ENCODE measurements at places on chromosomes 2 and 18.

GRCh38 chr2:177129610-177130009 is 83.0 kb upstream of the HNRNPA3 start:
- no peaks in the 10 kb centered on the region for H3K27me3 ChIP-seq
- H3K4me1 ChIP-seq: peaks cover 9% of the 10 kb centered on the region
- no peak for DNase-seq
- no peak overlapping the region for H3K27ac ChIP-seq
- H3K36me3 ChIP-seq: no peaks in the 10 kb centered on the region

DNA sequence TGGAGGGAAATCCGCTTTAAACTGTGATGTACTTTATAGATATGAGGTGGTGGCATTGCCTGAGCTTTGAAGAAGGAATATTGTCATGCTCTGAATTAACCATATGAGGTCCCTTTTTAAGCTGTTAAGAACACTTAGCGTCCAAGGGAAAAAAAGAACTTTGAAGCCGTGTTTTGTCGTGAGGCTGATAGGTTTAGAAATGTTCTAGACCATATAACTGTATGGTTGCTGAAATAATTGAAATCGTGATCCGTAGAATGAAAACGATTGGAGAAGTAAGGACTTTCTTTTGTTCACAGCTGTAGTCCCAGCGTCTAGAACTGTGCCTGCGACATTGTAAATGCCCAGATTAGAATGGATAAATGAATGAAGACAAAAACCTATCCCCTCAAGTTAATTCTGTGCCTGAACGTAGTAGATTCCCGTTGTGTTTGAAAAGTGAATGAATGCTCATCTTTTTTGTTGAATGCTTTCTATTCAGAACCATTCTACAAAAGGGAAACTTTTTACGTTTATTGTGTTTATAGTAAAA is 1.5 kb downstream of the SMCHD1 start:
- H3K4me3 ChIP-seq: peak overlapping the region; percentile 89
- H3K27me3 ChIP-seq: no peaks in the 10 kb centered on the region
- H3K36me3 ChIP-seq: no peaks in the 10 kb centered on the region
- H3K4me1 ChIP-seq: peaks cover 32% of the 10 kb centered on the region

- no peak overlapping the region for H3K27ac ChIP-seq
- H3K4me1 ChIP-seq: no peaks in the 10 kb centered on the region
- no peaks in the 10 kb centered on the region for H3K36me3 ChIP-seq
- no peaks in the 10 kb centered on the region for H3K27me3 ChIP-seq
These were observed 403.3 kb downstream of the SUCLG1 start for GRCh38 chr2:84055816-84056215.

- H3K4me3 ChIP-seq: no peak overlapping the region
- H3K27ac ChIP-seq: no peak overlapping the region
- no peaks in the 10 kb centered on the region for H3K36me3 ChIP-seq
These were observed 292.0 kb downstream of the PTPRM start for GRCh38 chr18:7859122-7859521.

- no peak for DNase-seq
- H3K36me3 ChIP-seq: no peaks in the 10 kb centered on the region
- peaks cover 35% of the 10 kb centered on the region for H3K27me3 ChIP-seq
- no peak overlapping the region for H3K27ac ChIP-seq
- H3K4me3 ChIP-seq: no peak overlapping the region
These were observed 41.8 kb upstream of the FOSL2 start for GRCh38 chr2:28350791-28351285.

DNA sequence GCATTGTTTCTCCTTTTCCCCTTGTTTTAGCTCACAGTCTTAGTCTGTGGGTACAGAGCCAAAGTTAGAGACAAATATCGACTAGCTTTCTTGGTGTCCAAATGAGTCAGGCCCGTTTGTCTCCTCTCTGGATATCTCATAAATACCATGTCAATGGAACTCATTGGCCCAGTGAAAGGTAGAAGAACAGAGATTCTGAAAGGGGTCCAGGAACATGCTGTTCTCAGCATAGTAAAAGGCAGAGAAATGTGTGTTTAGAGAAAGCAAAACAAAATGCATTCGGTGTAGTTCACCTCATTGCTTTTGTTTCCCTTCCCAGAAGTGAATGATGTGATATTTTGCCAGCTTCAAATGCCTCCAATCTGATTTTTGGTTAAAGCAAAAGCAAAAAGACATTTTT is 238.6 kb upstream of the SLC8A1 start:
- H3K27ac ChIP-seq: no peak overlapping the region
- H3K27me3 ChIP-seq: no peaks in the 10 kb centered on the region
- no peaks in the 10 kb centered on the region for H3K4me1 ChIP-seq
- no peaks in the 10 kb centered on the region for H3K36me3 ChIP-seq
- no peak overlapping the region for H3K4me3 ChIP-seq

DNA sequence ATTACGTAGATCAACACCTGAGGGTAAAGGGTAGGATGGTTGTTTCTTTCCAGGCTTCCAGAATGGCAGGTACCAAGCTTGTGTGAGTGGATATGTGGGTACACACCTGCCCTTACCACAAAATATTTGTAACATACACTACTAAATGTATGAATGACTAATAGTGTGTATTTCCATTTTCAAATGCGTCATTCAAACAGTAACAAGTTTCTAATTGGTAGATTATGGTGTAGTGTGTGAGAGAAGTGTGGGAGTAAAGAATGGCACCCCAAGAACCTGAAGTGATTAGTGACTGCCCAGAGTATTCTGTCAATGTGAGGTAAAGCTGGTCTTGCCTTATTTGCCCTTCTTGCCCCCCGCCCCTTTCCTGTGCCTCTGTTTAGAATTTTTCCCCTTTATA is 21.1 kb downstream of the AGPS start:
- peaks cover 61% of the 10 kb centered on the region for H3K4me1 ChIP-seq
- no peaks in the 10 kb centered on the region for H3K27me3 ChIP-seq
- no peaks in the 10 kb centered on the region for H3K36me3 ChIP-seq

DNA sequence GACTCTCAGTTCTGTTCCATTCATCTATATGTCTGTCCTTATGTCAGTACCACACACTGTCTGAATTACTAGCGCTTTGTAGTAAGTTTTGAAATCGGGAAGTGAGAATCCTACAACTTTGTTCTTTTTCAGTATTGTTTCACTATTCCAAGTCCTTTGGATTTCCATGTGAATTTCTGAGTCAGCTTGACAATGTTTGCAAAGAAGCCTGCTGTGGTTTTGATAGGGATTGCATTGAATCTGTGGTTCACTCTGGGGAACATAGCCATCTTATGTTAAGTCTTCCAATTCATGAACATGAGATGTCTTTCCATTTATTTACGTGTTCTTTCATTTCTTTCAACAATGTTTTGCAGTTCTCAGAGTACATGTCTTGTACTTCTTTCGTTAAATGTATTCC is 15.0 kb downstream of the SLC3A1 start:
- H3K36me3 ChIP-seq: no peaks in the 10 kb centered on the region
- peaks cover 57% of the 10 kb centered on the region for H3K4me1 ChIP-seq
- H3K27me3 ChIP-seq: peaks cover 1% of the 10 kb centered on the region
- no peak overlapping the region for H3K4me3 ChIP-seq
- no peak for DNase-seq

GRCh38 chr2:72937356-72937669 is 20.0 kb downstream of the EMX1 start:
- H3K4me3 ChIP-seq: no peak overlapping the region
- H3K36me3 ChIP-seq: no peaks in the 10 kb centered on the region
- no peaks in the 10 kb centered on the region for H3K27me3 ChIP-seq
- H3K27ac ChIP-seq: no peak overlapping the region

DNA sequence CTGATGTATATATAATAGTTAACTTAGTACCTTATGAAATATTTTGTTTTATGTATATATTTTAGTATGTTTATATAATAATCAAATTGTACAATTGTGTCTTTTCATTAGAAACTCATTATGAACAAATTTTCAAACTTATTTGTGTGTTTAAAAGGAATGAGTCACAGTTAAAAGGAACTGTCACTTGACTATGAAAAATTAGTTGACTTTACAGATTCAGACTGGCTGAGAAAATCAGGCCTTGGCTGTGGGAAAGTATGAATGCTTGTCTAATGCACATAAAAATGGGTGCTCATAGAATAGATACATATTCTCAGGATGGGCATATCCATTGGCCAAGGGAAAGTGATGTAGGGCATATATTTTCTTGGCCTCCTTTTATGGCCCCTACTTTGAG is 576.8 kb downstream of the SATB2 start:
- H3K27me3 ChIP-seq: no peaks in the 10 kb centered on the region
- H3K27ac ChIP-seq: no peak overlapping the region
- no peaks in the 10 kb centered on the region for H3K4me1 ChIP-seq
- H3K4me3 ChIP-seq: no peak overlapping the region
- no peak for DNase-seq

- peaks cover 26% of the 10 kb centered on the region for H3K4me1 ChIP-seq
- DNase-seq: peak; percentile 91
- H3K27ac ChIP-seq: no peak overlapping the region
- H3K36me3 ChIP-seq: peaks cover 39% of the 10 kb centered on the region
These were observed 16.8 kb upstream of the HES6 start for GRCh38 chr2:238256594-238257104.

- no peak overlapping the region for H3K4me3 ChIP-seq
- no peaks in the 10 kb centered on the region for H3K27me3 ChIP-seq
- H3K36me3 ChIP-seq: peaks cover 38% of the 10 kb centered on the region
These were observed 33.0 kb downstream of the PUM2 start for GRCh38 chr2:20317690-20318089.

GRCh38 chr2:169230204-169230603 is 132.1 kb downstream of the LRP2 start:
- DNase-seq: no peak
- no peak overlapping the region for H3K4me3 ChIP-seq
- no peaks in the 10 kb centered on the region for H3K27me3 ChIP-seq
- H3K4me1 ChIP-seq: no peaks in the 10 kb centered on the region
- no peaks in the 10 kb centered on the region for H3K36me3 ChIP-seq

- peaks cover 33% of the 10 kb centered on the region for H3K4me1 ChIP-seq
- H3K4me3 ChIP-seq: no peak overlapping the region
- H3K27me3 ChIP-seq: no peaks in the 10 kb centered on the region
- no peak for DNase-seq
- H3K27ac ChIP-seq: no peak overlapping the region
These were observed 301.6 kb upstream of the STON1 start for GRCh38 chr2:48228345-48228684.

DNA sequence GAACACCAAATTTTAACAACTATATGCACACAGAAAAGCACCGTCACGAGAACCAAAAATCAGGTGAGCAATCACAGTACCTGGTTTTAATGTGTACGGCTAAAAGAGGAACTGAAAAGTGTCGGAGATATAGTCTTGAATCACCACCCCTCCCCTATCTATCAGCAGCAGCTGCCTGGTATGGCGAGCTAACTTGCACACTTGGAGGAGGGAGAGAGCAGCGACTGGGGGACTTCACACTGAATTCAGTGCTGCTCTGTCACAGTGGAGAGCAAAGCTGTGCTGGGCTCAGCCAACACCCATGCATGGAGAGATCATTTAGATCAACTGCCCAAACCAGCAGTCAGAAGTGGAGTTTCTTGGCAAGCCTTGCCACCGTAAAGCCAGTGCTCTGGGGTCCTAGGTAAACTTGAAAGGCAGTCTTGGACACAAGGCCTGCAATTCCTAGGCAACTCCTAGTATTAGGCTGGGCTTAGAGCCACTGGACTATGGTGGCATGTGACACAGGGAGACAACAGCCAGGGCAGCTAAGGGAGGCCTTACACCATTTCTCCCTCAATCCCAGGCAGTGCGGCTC is 89.2 kb upstream of the CD226 start:
- no peak overlapping the region for H3K27ac ChIP-seq
- DNase-seq: no peak
- H3K4me1 ChIP-seq: peaks cover 10% of the 10 kb centered on the region
- no peak overlapping the region for H3K4me3 ChIP-seq
- H3K36me3 ChIP-seq: peaks cover 3% of the 10 kb centered on the region

DNA sequence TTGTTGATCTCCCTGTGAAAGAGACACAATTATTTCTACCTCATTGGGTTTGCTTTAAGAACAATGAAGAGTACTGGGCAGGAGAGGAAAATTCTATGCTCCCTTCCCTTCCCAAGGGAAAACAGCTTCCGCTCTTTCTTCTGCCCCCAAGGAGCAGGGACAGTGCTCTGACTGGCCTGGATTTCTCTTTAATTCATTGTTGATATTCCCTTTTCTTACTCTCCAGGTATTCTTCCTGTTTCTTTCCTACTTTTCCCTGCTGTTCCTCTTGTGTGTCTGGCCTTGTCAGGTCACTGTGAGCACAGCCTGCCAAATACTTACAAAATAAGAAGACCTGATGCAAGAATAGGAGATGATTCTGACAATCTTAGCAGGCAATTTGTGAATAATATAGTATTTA is 49.6 kb upstream of the SPAG16 start:
- H3K4me1 ChIP-seq: peaks cover 23% of the 10 kb centered on the region
- no peaks in the 10 kb centered on the region for H3K27me3 ChIP-seq
- no peaks in the 10 kb centered on the region for H3K36me3 ChIP-seq
- no peak overlapping the region for H3K27ac ChIP-seq
- no peak overlapping the region for H3K4me3 ChIP-seq
- DNase-seq: no peak

DNA sequence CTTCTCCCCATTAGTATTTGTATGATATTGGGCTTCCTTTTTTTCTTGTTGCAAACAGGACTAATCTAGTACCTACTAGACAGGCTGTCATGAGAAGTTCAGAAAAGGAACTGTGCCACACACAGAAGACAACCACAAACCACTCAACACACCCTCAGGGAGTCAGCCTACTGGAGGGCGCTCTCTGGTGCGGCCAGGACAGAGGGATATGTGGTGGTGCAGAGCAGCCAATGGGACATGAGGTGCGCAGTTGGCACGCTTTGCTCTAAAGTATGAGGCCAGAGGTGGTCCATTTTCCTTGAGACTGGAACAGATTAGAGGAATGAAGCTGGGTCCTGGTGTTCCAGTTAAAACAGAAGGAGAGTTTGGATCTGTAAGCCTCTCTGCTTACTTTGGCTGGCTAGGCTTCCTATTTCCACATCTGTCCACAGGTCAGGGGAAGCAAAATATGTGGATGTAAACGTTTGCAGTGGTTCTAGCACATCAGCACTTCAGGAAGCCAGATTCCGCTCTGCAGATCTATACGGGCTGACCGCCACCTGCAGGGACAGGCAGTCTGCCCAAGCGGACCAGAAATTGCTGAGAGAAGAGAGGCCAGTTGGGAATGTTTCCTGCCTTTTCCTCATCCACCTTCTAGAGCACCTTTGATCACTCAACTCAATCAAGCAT is 114.1 kb downstream of the GFPT1 start:
- H3K27me3 ChIP-seq: no peaks in the 10 kb centered on the region
- peak overlapping the region; percentile 53 for H3K27ac ChIP-seq
- H3K36me3 ChIP-seq: no peaks in the 10 kb centered on the region
- peaks cover 24% of the 10 kb centered on the region for H3K4me1 ChIP-seq
- no peak overlapping the region for H3K4me3 ChIP-seq
- DNase-seq: peak; percentile 90

Data from HepG2 (cell line).